ENCODE measurements at places on chromosomes 11 and 22.

DNA sequence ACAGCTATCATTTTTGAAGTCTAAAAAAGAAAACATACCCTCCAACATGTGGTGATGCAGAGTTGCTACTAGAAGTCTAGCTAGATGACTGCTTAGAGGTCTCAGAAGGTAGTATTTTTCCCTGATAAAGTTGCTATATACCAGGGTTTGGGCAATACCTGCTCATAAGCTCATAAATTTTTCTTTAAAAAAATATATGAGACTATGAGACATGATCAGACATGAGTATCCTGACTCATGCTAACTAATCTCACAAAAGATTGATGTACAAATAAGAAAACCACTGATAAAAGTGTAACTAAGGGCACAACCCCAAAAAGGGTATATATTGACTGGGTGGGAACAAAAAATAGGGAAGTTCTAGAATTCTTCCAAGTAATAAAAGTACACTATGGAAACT lies 740.9 kb downstream of the METTL15 start:
- no peak for DNase-seq

GRCh38 chr11:119107538-119108145 lies 498 bp downstream of the C2CD2L start:
- no peak for DNase-seq

- DNase-seq = no peak
Observed at GRCh38 chr22:23305321-23305910, 125.1 kb downstream of the BCR start.

DNA sequence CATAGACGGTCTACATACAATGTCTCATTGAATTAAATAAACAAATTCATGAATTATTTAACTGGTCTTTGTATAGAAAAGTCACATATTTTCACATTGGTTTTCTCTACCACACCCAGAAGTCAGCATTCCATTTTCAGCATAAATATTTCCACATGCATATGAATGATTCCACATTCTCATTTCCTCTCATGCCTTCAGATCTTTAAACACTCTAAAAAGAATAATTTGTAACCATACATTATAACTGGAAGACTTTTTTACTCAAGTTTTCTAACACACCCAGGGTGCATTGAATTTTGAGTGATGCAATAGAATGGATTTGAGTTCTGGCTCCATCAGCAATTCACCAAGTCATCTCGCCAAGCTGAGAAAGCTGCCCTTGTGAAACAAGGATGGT lies 501.8 kb upstream of the TENM4 start:
- DNase-seq = no peak

DNA sequence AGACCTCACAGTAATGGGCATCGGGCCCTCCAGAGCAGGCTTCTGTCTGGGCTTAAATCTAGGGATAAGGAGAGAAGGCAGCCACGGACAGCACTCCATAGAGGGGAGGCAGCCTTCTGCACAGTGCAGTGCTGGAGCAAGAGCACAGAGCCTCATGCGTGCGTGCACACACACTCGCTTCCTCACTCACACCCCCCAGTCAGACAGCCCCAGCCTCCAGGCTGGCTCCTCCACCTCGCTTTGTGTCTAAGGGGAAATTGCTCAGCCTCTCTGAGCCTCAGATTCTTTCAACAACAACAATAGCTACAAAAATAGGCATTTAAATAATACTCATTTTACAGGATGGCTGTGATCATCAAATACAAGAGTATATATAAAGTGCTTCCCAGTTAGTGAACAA lies 26.7 kb upstream of the ETS1 start:
- no peak for DNase-seq

DNA sequence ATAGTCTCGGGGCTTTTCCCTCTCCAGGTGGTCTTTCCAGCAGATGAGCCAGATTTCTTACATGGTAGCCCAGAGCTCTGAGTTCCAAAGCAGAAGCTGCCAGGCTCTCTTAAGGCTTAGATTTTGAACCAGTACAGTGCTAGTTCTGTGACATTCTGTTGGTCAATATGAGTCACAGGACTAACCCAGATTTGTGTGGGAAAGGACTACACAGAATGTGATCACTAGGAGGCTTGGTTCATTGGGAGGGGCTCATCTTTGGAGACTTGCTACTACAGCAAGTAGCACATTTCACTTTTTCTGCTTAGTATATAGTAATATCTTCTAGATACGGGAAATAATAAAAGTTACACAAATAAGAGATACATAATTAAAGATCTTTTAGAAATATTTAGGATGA lies 24.1 kb downstream of the RNF214 start:
- no peak for DNase-seq

DNA sequence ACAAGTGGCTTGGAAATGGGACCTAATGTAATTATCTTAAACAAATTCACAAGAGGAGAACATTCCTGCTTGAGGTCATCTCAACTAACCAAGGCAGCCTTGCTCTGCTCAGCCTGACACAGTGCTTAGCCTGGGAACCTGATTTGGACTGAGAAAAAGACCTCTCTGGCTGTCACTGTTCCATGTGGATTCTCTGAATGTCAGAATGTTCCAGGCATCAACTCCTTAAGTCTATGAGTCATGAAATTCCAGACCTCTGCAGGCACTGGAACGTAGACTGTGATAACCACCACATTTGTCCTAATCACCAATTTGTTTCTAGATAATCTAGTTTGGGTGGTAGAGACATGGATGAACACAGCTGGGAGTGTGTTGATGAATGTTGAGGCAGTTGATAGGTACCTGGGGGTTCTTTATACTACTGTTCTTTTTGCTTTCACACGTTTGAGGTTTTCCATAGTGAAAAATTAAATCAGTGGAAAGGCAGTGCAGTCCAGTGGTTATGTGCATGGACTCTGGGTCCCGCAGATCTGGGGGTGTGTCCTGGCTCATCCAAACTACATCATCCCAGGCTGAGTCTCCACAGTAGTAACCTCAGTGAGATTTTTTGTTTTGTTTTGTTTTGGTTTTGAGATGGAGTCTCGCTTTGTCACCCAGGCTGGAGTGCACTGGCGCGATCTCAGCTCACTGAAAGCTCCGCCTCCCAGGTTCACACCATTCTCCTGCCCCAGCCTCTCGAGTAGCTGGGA lies 269.6 kb downstream of the MN1 start:
- DNase-seq = no peak

- no peak for DNase-seq
Observed at GRCh38 chr11:70650075-70650909, 252.0 kb downstream of the CTTN start.

- no peak for DNase-seq
Observed at GRCh38 chr11:12414611-12415010, 37.2 kb downstream of the PARVA start.

DNA sequence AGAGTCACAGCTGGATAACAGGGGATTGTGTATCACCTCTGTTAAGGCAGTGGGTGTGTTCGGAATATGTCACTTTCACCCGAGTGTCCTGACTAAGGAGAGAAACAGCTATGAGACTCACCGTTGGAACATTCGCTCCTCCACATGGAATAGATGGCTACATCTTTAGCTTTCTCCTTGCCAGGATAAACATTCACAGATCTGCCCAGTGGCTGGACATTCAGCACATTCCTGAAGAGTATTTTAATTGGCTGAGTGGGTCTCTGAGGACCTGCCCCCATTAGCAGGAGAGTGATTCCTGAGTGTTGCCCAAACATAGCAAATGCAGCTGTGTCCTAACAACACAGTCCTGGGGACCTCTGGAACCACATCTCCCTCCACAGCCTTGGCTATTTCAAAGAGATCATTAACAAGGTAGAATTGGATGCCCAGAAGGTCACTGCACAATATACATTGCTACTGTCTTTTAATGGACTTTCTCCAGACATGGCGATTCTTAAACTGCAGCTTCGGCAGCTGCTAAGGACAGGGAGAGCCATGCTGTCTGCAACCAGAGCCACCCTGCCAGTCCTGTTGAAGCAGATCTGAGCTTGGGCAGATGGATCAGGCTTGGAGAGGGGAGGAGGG lies 435.0 kb upstream of the CADM1 start:
- DNase-seq = no peak

DNA sequence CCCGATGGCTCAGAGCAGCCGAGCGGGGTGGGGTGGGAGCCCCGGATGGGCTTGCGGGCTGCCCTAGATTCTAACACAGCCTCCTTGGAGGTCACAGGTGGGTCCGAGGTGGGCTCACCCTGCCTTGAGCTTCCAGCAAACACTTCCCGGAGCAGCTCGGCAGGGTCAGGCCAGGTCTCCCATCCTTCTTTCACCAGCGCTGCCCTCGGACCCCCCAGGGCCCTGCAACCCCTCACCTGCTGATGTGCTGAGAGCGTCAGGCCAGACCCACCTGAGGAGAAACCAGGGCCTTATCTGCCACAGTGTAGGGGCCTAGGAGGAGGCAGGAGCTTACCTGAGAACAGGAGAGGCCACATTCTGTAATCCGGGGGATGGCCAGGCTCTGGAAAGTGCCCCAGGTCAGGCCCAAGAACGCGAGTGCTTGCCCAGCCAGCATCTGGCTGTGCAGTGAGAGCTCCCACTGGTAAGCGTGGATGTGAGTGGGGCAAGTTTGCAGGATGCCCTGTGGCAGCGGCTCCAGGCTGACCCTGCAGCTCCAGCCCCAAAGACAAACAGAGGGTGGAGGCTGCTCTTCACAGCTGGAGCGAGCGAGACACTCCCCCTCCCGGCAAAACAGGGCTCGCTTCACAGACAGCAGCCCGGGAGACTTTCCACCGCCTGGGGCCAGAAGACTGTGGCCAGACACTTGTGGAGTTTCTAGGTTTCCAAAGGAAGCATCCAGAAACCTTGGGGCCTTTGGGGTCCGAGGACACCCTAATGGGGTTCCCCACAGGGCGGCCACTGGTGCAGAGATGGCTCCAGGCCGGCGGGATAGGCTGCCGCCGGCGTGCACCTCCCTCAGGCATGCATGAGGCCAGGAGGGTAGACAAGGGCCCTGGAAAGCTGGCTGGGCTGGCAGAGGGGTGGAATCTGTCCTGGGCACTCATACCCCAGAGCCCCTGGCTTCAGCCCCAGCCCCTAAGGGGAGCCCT lies at the start of gene IL17REL:
IL17REL (minus strand) TSS at position 555 of the 971 bp plus-strand sequence; CDS start at position 436, 119 bp downstream.
- no peak for DNase-seq

DNA sequence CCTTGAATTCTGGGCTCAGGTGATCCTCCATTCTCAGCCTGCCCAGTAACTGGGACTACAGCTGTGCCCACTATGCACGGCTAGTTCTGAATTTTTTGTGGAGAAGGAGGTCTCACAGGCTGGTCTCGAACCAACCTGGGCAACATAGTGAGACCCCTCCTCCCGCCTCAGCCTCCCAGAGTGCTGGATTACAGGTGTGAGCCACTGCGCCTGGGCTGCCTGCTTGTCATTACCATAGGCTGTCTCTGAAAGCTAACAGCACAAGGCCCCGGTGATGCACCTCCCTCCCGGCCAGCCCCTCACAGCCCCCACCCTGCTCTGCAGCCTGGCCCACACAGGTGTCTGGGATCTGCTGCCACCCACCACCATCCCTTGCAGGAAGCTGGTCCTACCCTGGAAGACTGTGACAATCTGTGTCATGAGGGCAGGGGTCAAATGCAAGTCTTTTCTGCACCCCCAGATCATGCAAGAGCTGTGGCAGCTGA lies 82.4 kb downstream of the DGCR2 start:
- no peak for DNase-seq

DNA sequence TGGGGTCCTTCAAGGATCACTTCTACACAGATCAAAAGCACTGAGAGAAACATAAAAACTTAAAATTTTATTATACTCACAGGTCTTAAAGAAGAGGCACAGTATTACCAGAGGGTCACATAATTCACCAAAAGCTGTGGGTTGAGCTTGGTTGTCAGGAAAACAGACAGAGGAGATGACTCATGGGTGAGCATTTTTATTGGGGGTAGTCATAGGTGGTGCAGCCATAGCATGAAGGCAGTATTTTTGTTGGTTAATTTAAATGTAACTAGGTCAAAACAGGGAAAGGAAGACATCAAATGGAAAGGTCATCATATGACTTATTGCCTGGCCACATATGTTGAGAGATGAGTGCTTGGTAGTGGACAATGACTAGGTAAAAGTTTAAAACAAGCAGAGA lies 24.2 kb downstream of the OR5B17 start:
- no peak for DNase-seq

- DNase-seq = no peak
Observed at GRCh38 chr11:27916541-27917100, 191.3 kb downstream of the KIF18A start.

GRCh38 chr11:34997952-34998528 lies 81.6 kb downstream of the PDHX start:
- DNase-seq = no peak

DNA sequence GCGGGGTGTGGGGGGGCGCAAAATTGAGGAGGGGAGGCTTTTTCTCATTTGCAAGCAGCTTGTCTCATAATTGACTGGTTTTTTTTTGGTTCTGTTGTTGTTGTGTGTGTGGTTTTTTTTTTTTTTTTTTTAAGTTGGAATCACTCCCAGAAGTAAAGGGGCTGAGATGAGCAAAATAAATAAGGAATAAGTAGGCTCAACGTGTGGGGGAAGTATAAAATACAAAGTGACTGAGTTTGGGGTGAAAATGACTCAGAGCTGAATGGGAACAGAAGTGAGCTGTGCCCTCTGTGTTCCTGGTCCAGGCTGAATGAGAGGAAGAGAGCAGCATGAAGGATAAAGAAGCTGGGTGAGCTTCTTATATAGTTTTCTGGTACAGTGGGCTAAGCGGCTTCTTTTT lies 90.0 kb downstream of the GRIK4 start:
- DNase-seq = no peak

DNA sequence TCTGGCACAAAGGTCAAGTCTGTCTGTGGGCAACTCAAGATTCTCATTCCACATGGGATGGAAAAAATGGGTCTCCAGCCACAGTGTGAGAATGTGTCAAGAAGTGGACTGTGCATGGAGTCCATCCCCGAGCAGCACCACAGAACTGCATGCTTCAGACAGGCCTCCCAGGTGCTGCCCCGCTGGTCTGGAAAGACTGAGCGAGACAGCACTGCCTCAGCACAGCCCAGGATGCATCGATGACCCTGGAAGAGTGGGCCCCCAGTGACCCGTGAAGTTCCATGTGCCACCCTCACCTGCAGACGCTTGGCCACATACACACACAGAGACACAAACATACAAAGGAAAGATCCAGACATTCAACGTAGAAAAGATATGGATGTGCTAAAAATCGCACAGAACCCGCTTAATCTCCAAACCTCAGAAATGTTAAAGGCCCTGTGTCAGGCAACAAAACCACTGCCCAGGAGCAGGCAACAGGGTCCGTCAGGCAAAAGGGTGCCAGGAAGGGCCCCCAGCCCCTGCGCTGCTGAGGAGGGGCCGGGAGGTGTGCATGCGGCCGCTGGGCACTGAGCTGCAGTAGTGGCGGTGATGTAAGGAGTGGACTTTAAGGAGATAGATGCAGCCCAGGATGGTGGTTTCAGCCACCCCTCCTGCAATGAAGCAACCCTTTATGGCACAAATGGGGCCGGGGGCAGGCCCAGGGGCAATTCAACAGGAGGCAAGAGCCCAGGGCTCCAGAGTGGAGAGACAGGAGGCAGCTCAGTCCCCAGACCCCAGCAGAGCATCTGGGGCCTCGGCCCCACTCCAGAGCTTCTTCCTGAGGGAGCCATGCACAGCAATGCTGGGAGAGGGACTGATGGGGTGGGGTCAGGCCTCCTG lies 84.7 kb downstream of the DGCR2 start:
- no peak for DNase-seq

DNA sequence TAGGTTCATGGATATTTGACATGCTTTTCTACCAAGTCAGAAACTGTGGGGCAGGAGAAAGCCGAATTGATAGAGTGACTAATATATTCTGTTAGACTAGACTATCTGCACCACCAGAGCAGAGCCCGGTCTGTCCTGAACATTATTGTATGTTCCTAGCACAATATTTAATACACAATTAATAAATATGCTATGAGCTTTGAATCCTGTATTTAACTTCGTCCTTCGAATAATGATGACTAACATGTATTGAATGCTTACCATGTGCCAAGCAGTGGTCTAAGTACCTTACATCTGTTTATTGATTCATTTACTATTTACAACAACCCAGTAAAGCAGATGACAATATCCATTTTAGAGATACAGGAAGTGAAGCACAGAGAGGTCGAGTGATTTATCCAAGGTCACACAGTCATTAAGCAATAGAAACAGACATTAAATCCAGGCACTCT lies 44.8 kb upstream of the ANO3 start:
- DNase-seq = no peak
